ENCODE measurements at places on chromosomes 2 and 18.
A peak's percentile ranks its signal among the peaks of the same experiment; 100 is the strongest.

DNA sequence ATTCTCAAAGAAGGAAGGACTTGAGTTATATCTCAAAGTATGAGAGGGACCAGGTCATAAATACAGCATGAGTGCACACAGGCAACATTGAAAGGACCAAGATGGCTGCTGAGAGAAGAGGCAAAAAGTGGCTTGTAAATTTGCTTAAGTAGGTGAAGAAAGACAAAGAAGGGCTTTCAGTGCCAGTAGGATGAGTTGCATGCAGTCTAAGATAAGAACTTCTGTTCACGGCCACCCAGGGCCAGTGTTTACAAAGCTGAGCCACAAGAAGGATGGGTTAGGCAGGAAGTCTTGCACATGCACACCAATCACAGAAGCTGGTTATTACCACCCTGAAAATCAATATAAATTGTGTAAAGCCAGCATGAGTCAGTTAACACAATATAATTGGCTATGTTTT, 3.1 kb upstream of the ABCB11 start:
- no peak for DNase-seq

GRCh38 chr2:72579591-72580180, 246.1 kb downstream of the EXOC6B start:
- DNase-seq, result peak; percentile 61

GRCh38 chr18:2089396-2089795, 481.9 kb downstream of the METTL4 start:
- DNase-seq, result no peak

GRCh38 chr2:14861181-14861580, 228.7 kb downstream of the LRATD1 start:
- DNase-seq, result no peak

GRCh38 chr2:107525406-107525805, 301.3 kb upstream of the RGPD4 start:
- DNase-seq, result peak; percentile 55

- DNase-seq, result no peak
Measured at GRCh38 chr2:143150287-143150686, 21.1 kb downstream of the ARHGAP15 start.

GRCh38 chr2:233408366-233409285, 54.3 kb downstream of the DGKD start:
- DNase-seq, result no peak

- peak; percentile 73 for DNase-seq
Measured at GRCh38 chr2:213251618-213252017, 32.6 kb upstream of the SPAG16 start.

DNA sequence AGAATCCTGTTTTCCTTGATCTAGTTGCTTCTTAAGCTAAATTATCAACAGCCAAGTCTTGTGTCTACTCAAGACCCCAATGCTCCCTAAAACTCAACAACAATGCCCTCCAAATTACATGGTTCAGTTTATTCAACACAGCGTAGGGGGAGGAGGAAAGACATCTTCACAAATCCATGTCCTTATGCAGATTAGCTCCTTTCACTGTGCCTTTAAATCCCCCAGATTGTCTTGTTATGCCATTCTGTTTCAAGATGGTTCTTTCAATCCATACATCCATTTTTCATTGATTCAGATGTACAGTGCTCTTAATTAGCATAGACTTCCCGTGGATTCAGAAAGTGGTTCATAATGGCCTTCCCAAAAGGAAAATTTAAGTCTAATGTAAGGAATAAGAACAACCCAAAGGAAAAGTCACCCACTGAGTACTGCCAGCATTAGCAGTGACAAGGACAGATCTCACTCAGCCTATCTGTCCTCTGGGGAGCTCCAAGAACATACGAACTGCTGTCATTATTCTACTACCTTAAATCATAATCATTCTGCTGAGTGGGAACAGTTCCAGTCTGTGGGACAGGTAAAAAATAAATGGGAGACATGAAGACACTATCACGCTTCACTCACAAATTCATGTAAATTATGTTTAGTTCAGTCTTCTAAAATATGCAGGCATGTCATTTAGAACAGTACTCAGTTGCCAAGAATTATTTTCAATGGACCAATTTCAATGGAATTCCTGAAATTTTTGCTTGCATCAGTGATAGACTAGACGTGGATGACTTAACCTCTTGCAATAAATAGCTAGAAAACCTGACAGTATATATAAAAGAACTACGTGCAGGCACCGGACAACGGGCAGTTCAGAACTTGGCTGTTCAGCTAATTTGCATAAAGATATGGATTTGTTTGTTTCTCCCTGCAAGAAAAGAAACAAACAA, 58.9 kb upstream of the RNU4ATAC start:
- peak; percentile 82 for DNase-seq

DNA sequence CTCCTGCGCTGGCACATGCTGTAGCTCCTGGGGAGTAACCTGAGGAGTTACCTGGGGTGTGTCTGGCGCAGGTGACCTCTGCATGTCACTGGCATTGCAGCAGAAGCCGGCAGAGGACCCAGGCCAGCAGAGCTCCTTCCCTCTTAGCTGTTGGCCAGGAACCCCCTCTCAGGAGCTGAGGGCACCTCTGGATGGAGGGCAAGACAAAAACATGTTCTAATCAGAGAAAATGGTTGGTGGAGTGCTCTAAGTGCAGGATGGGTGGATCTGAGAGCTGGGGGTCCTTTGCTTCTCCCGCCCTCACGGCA, 44.9 kb upstream of the SNTG2 start:
- no peak for DNase-seq

- DNase-seq, result peak; percentile 69
Measured at GRCh38 chr2:160221391-160222276, 21.6 kb upstream of the ITGB6 start.

DNA sequence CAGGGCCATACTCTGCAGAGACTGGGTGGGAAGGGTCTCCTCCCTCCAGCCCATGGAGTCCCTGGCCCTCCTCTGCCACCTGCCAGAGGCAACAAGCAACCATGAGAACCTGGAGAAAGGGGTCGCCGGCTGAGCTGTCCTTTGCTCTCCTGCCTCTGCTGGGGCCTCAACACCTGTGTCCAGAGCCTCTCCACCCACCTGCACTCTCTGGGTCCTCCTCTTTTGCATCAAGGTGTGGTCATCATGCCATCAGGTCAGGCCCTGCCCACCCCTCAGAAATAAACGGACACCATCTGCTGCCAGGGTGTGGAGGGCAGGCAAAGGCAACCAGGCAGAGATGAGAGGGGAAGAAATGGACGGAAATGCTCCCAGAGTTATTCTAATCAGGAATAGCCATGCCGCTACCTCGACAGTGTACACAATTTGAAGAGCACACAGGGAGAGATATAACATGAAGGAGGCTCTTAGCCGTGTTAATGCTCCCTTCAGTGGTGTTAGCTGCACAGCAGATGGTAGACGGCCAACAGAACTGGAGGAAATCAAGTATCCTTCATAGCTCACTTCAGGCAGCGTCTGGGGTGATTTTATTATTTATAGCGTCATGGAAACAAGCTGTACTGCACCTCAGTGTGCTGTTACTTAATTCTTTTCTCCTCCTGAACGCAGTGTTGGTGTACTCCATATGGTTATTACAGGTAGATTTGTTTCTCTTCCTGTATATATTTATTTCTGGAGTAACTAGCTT, 247.9 kb downstream of the TSN start:
- no peak for DNase-seq

DNA sequence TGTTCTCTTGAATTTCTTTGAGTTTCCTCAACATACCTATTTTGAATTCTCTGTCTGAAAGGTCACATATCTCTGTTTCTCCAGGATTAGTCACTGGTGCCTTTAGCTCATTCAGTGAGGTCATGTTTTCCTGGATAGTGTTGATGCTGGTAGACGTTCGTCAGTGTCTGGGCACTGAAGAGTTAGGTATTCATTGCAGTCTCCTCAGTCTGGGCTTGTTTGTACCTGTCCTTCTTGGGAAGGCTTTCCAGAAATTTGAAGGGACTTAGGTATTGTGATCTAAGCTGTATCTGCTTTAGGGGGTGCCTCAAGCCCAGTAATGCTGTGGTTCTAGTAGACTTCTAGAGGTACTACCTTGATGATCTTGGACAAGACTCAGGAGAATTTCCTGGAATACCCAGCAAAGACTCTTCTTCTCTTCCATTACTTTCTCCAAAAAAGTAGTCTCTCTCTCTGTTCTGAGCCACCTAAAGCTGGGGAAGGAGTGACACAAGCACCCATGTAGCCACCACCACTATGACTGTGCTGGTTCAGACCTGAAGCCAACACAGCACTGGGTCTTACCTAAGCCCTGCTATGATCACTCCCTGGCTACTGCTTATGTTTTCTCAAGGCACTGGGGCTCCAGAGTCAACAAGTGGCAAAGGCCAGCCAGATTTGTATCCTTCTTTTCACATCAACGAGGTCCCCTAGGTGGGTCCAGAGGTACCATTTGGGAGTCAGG, 852.0 kb downstream of the BCL11A start:
- no peak for DNase-seq

DNA sequence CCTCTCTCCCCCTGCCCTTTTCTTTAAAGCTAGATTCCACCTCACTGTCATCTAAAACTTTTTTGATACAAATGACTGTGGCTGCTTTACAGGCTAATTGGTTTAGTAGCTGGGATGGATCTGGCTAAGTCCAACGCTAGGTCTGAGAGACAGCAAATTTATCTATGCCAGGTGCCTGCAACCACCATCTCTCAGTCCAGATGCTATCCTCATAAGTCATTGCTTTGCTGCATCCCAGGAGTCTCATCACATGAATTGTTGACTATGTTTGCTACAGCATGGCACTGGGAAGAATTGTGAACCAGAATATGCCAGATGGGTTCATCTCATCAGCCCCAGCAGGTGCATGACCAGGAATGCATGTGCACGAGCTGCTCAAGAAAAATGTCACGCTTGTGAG, 100.0 kb upstream of the PID1 start:
- DNase-seq, result no peak

DNA sequence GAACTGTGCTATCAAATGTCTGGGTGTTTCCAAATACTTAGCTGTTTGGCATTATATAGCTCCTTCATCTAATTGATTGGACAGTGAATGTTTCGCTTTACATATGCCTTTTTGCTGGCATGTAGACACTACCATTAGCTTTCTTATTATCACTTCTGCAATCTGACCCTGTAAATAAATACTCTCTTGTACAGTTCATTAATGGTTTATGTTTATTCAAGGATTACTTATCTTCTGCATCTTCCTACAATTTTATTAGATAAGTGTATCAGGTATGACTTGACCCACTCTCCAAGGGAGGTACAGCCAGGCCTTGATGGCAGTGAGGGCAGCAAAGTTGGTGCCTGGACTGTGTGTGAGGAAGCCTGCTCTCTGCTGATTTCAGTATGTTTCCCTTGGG, 614.1 kb upstream of the SETBP1 start:
- no peak for DNase-seq

DNA sequence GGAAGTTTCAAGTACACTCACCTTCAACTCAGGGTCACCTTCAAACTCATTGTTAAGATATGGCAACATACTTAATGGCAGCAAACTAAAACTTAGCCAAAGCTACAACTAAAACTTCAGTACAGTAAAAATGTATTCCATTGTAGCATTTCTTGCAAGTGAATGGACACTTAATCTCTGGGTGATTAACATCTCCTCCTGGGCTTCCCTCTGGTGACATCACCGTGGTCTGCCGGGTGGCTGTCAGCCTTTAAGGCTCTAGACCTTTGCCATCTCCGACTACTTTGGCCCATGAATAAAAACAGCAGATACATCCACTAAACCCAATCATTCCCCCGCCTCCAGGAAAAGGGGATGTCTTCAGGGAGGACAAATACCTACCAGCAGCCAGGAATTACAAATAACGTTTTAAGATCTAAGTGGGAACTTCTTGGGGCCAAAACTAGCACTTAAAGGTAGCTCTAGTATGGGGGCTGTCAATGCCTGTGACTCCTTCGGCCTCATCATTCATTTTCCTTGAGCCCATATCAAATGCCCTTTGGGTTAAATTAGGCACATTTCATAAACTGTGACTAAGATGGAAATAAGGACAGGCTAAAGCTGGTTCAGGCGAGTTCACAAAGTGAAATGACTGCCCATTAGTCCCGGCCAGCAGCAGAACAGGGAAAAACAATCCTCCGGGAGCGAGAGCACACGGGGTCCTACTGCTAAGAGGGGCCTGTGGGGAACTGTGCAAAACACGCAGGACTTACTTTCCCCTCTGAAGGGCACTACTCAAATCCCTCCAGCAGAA, 1.1 kb downstream of the TFCP2L1 start:
- no peak for DNase-seq

DNA sequence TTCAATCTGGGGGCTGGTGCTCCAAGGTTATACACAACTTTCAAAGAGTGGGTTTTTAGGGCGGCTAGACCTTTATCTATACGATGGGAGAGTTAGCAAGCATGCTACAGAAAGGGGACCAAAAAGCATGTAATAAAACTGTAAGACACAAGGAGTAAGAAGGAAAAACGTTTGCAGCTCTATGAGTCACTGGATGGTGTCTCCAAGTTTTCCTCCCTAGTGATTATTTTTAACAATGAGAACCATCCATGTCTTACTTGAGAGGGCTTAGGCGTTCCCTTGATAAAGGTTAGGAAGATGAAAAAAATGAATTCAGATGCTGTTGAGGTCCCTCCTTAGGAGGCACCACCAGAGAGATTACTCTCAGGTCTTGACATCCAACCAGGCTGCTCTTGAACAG, 75.9 kb downstream of the HRH4 start:
- peak; percentile 22 for DNase-seq

GRCh38 chr2:43143756-43144155, 82.7 kb downstream of the ZFP36L2 start:
- no peak for DNase-seq

GRCh38 chr2:2134037-2134436, 197.0 kb downstream of the MYT1L start:
- no peak for DNase-seq

GRCh38 chr2:85327160-85327821, 498 bp downstream of the TGOLN2 start:
- peak; percentile 23 for DNase-seq

DNA sequence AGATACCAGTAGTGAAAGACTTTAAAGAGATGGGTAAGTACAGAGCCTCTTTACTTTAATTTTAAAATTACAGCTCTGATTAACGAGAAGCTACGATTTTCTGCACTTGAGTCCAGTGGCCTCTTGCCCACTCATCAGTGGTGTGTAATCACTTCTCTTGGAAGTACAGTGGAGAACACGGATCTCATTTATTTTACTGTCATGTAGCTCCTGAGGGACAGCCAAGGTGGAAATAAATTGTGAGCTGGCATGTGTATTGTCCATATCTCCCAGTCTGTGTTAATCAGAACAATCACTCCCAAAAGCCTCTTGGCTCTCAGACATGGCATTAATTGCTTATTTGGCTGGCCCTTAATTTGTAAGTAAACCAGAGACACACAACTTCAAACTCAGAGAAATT, 69.4 kb downstream of the LOXHD1 start:
- DNase-seq, result no peak

GRCh38 chr2:69608109-69608508, 35.4 kb downstream of the AAK1 start:
- no peak for DNase-seq

- DNase-seq, result peak; percentile 4
Measured at GRCh38 chr2:54161660-54162424, 46.4 kb downstream of the ACYP2 start.

GRCh38 chr2:212154477-212154878, 384.1 kb downstream of the ERBB4 start:
- DNase-seq, result no peak

GRCh38 chr2:199784512-199784911, 66.5 kb downstream of the FTCDNL1 start:
- no peak for DNase-seq

All from fibroblast of skin of right quadriceps (primary cell).